NCI-H460 (cell line): ENCODE measurements at places on chromosomes 4 and X.
A peak's percentile ranks its signal among the peaks of the same experiment; 100 is the strongest.

DNA sequence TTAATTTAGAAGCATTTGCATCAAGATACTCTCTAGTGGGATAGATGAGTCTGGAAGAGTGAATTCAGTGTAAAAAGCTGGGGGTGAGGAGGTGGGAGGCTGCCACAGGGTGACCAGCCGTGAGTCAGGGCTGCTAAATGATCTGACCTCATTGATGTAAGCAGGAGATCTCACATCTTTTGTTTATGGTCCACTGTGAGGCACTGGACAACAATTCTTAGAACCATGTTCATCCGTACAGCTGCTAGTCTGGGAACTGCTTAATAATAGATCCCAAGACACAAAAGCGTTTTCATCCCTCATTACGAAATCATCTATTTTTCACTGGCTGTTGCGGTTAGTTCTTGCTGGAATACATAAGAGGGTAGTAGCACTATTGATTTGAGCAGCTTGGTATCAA lies 14.1 kb downstream of the KLF3 start:
- no peak for DNase-seq

GRCh38 chr4:184203300-184203699 lies 14.4 kb downstream of the ENPP6 start:
- no peak for DNase-seq

GRCh38 chr4:56648021-56648823 lies 32.9 kb downstream of the HOPX start:
- DNase-seq = no peak

GRCh38 chrX:9464435-9465371 lies at the start of gene TBL1X:
Gene TBL1X, plus strand, starts transcription at chrX:9465058. Its CDS starts 188,529 bp downstream, at chrX:9653587.
- peak; percentile 64 for DNase-seq

DNA sequence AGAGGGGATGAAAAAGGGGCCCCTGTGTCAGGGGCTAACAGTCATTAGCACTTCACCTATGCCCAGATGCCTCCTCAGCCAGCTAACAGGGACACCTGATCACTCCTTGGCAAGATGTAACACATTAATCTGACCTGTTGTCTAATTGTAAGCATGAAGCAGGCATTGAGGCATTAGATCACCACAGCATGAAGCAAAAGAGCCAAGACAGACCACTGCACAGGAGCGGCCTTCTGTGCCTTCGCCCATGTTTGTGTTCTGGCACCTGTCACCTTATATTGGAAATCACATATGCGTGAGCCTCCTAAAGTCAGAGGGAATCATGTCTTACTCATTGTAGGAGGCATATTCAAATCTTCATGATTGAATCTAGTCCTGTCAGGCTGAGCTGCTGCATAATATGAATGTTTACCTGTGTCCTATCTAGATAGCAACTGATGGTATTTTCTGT lies 48.4 kb downstream of the PTTG2 start:
- no peak for DNase-seq

- no peak for DNase-seq
Measured at GRCh38 chr4:168063031-168063430, 29.3 kb upstream of the ANXA10 start.

DNA sequence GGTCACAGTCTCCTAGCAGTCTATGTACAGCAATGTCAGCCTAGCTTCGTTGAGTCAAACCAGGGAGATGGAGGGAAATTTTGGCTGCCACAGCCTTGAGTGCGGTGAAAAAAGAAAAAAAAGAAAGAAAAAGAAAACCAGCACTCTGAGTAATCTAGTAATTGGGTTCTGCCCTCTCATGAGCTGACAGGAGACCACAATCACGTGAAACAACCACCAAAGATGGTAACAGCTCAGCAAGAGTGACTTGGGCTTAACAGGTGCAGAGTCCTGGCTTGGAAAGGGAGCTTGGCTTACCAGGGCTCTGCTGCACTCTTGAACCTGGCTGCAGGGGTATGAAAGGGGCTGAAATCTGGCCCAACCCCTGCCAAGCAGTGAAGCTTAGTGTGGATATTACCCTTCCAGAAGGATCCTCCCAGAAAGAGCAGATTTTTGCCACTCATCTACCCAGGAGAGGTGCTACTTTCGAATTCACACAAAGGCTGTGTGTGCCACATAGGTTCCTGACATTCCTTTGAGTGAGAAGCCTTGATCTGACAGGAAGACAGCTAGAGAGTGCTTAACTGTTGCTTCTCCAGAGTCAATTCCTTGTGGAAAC lies 350.3 kb downstream of the PTTG2 start:
- no peak for DNase-seq

- no peak for DNase-seq
Measured at GRCh38 chrX:48791063-48791820, 4.9 kb downstream of the GATA1 start.

GRCh38 chrX:14505648-14506047 lies 23.7 kb upstream of the GLRA2 start:
- DNase-seq = no peak

GRCh38 chrX:75155447-75155826 lies 646 bp downstream of the ABCB7 start:
- DNase-seq = no peak

DNA sequence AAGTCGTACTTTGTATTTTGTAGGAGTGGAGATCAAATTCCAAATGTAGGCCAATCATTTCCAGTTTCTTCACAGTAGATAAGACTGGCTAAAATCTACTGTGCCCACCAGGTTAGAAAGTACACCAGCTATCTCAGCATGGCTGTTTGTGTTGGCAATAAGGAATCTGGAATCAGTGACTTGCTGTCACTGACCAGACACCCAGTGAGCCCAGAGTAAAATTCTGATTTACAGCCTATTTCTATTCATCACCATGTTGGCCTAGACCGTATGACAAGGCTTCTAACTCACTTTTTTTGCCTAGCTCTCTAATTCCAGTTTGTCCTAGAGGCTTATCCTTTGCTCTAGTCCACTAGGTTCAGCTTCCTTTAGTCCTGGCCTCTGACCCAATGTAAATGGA lies 25.4 kb downstream of the SMIM43 start:
- no peak for DNase-seq

GRCh38 chr4:186723292-186724057 lies at the start of gene FAT1:
Gene FAT1, minus strand, starts transcription at chr4:186723856. Its CDS starts 14,029 bp downstream, at chr4:186709827.
- DNase-seq = no peak

DNA sequence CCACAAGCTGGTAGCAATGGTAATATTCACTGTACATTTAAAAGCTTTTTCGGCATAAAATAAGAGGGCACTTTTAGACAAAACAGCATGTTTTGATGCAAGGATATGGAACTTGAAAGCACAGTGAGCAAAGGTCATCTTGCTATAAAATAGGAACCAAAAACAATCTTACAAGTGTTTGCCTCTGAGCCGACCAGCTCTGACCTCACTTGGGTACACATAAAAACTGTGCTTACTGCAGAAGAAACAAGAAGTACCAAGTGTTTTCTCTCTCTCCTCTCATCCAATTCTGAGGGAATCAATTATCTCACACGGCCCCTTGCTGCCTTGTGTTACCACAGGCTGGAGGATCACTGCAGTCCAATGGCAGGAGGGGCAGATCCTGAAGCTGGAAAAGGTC lies 4.8 kb upstream of the IQSEC2 start:
- DNase-seq = no peak

- no peak for DNase-seq
Measured at GRCh38 chr4:156192033-156192432, 238.4 kb upstream of the CTSO start.

GRCh38 chr4:163638909-163639308 lies 144.4 kb downstream of the TMA16 start:
- no peak for DNase-seq

DNA sequence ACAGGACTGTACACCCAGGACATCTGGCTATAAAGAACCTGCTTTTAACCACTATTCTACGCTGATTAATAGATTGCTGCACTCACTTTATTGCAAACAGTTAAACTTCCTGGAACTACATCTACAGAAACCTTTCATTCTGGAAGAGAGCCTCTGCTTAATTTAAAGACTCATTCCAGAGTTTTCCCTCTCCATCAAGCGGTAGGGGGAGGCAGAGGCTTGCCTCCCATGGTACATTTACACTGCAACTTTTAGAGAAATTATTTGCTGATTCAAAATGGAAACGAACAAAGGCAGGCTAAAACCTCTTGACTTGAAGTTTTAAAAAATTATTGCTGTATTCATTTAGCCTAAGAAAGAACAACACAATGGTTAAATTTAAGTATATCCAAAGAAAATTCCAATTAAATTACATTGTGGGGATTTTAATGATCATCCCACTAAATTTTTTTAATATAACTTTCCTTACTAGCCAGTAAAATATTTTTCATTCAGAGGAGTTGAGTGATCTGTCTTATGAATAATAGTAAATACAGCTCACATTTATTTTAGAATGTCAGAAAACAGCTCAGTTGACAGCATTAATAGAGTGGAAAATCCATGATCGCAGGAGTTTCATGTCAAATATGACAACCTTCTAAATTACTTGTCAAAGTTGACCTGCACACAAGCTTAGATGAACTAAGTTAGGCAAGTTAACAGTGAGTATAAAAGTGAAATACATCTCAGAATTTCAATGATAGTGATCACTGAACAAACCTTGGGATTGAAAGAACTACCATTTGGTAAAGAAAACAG lies 46.3 kb upstream of the PCDH10 start:
- no peak for DNase-seq

GRCh38 chr4:62912531-62912930 lies 1496.7 kb downstream of the TECRL start:
- no peak for DNase-seq

DNA sequence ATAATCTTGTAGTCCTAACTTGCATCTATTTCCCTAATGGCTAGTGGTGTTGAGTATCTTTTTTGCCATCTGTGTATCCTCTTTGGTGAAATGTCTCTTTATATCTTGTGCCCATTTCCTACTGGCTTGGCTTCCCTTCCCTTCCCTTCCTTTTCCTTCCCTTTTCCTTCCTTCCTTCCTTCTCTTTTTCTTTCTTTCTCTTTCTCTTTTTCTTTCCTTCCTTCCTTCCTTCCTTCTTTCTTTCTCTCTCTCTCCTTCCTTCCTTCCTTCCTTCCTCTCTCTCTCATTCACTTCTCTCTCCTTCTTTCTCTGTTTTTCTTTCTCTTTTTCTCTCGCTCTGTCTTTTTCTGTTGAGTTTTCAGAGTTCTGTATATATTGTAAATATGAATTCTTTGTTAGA lies 61.5 kb upstream of the SLC4A4 start:
- no peak for DNase-seq

DNA sequence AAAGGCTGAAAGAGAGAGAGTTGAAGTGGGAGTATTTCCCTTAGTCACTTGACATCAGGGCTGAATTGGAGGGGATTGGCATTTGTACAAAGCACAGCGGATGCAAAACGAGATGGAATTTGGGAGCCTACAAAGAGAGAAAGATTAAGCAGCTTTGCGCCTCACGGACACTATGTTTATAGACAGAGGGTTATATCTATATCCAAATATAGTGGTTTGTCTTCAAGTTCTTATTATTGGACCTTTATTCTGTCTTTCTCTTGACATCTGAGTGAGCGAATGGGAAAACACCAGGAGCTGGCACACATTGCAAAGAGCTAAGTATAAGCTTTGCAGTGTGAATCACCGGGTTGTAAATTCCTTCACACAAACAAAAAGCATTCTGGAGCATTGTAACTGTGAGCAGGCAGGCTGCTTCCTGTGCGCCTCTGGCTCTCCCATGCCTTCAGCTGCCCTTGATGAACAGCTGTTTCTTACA lies 500.2 kb downstream of the STIM2 start:
- no peak for DNase-seq

DNA sequence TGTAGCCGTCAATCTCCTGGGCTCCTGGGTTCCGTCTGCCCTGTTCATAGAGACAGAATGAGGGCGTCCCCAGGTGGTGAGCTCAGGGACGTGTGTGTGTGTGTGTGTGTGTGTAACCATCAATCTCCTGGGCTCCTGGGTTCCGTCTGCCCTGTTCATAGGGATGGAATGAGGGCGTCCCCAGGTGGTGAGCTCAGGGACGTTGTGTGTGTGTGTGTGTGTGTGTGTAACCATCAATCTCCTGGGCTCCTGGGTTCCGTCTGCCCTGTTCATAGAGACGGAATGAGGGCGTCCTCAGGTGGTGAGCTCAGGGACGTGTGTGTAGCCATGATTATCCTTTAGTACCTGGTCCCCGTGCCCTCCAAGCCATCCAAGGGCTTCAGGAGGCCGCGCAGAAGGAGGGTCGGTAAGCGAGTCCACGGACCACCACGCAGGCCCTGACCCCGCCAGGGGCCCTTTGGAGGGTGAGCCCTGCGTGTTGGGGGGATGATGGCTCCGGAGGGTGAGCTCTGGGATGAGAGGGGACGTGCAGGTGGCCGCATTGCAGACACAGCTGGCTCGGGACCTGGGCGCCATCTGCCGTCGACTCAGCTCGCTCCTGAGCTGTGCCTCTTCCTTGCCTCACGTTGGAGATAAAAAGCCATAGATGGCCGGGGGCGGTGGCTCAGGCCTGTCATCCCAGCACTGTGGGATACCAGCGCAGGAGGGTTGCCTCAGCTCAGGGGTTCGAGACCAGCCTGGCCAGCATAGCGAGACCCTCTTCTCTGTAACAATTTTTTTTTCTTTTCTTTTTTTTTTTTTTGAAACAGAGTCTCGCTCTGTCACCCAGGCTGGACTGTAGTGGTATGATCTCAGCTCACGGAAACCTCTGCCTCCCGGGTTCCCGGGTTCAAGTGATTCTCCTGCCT lies 5.4 kb upstream of the GTPBP6 start:
- peak; percentile 69 for DNase-seq

DNA sequence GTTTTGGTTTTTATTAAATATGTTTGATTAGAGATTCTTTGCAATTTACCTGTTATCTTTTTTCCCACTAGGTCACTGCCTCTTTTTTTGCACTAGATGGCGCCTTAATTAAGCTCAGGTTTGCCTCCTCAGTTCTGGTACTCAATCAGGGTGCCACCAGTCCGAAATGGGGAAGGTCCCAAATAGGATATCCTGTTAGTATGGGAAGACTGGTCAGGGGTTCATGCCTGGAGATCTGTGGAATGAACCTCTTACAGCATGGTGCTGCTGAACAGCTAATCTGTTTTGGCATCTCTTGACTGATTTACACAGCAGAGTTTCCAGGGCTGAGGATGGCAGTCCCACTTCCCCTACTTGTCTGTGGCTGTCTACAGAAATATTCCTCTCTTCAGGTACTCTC lies 24.2 kb upstream of the VSIG1 start:
- DNase-seq = peak; percentile 34

DNA sequence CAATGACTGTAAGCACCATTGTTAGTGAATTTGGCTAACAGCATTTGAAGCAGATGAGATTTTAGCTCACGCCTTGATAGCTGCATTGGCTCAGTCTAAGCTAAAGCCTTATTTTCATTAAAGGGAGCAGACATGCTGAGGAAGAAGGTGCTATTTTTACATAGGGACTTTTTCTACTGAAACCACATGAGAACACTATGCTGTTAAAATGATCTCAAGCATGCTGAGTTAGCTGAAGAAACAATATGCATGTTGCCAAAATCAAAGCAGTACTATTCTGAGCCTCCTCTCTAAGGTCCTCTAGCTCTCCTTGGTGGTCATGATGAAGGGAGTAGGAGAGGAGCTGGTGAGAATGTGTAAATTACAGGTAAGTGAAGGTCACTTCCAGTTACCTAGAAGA lies 134.4 kb upstream of the JADE1 start:
- DNase-seq = no peak
